ENCODE measurements at places on chromosomes 16 and 17.

GRCh38 chr16:67783353-67783725 is 23.0 kb downstream of the RANBP10 start:
- no peak for DNase-seq

- no peak for DNase-seq
Observed at GRCh38 chr17:74011966-74012365, 191.5 kb upstream of the RPL38 start.

DNA sequence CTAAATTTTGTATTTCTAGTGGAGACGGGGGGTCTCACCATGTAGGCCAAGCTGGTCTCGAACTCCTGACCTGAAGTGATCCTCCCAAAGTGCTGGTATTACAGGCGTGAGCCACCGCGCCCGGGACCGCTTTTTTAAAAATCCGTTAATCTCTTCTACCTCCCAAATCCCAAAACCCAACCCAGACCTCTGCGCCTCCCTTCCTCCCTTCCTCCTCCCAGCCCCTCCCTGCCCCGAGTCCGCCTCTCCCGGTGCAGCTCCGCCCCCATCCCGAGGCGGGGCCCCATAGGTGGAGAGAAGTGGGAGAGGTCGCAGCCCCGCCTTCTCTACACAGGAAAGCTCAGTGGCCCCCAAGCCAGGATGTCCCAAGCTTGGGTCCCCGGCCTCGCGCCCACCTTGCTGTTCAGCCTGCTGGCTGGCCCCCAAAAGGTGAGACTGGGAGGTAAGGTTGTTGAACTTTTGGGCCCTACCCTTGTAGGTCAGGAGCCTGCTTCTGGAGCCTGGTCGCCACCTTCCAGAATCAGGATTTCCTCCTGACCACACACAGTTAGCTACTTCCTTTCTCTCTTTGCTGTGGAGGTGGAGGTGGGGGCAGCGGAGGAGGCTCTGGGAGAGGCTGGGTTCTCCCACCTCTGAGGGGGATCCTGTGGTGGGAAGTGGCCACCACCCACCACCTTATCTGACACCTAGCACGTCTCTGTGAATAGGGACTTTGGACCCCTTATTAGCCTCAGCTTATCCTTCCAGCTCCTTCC is at the start of gene TMEM92:
Gene TMEM92, plus strand, starts transcription at position 325 of the 755 bp plus-strand sequence. Its CDS starts 36 bp downstream, at position 361.
- DNase-seq, result no peak

GRCh38 chr17:17752821-17753321 is 71.6 kb downstream of the RAI1 start:
- DNase-seq, result no peak

DNA sequence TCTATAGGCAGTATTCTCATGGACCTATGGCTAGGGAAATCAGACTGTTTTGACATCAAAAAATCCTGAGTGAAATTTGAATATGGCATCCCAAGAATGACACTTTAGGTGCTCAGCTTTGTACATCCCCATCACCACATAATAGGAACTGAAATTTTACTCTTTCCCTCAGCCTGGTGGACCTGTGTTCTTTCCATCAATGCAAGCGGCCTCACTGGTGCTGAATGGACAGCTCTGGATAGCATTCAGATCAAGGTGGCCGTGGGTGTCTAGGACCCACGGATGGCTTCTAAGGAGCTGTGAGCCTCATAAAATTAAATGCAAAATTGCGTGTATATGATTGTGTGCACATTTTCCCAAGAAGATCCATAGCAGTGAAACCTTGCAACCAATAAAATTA is 152.6 kb downstream of the MAP2K6 start:
- DNase-seq, result no peak

DNA sequence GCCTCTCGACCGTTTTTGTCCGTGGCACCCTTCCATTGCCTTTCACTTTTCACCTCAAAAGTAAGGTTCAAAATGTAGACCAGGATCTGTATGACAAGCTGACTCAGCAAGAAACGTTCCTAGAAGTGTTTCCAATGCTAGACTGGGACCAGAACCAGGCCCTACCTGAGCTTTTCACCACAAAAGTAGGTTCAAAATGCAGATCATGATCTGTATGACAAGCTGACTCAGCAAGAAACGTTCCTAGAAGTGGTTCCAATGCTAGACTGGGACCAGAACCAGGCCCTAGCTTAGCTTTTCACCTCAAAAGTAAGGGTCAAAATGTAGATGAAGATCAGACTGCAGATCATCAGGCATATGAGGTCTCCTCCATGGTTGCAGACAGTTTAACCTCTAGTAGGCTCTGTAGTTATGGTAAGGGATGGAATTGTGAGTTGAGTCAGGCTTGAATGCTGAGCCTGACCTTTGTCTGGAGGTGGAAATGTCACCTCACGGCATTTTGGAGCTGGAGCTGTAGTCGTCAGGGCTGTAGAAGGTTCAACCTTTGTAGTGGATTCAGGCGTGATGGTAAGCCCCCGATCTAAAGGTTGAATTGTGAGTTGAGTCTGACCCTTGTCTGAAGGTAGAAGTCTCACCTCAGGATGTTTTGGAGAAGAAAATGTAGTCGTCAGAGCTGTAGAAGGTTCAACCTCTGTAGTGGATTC is 50.2 kb upstream of the TMEM97 start:
- DNase-seq, result no peak

GRCh38 chr17:39752241-39752881 is 14.6 kb downstream of the GRB7 start:
- DNase-seq, result no peak

DNA sequence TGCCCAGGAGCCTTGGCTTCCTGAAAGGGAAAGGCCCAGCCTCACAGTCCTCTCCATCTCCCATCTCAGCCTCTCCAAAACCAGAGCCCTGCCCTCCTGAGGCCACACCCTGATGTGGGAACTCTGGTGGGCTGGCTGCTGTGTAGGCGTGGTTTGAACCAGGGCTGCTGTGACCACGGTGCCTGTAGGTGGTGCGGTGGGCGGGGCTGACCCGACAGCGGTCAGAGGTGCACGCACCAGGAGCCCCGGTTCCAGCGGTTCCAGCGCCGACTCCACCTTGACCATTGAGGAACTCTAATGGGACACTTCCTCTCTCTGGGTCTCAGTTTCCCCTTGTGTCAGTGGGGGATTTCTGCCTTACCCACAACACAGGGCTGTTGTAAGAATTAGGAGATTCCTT is 2.4 kb downstream of the RAP1GAP2 start:
- DNase-seq, result no peak
